ENCODE measurements at places on chromosomes 1 and 21.

- no peak for DNase-seq
Observed at GRCh38 chr1:8238141-8239038, 79.5 kb upstream of the SLC45A1 start.

GRCh38 chr1:171595324-171595723 is 26.7 kb upstream of the MYOCOS start:
- DNase-seq: no peak

- no peak for DNase-seq
Observed at GRCh38 chr1:37672136-37672870, 20.0 kb upstream of the CDCA8 start.

DNA sequence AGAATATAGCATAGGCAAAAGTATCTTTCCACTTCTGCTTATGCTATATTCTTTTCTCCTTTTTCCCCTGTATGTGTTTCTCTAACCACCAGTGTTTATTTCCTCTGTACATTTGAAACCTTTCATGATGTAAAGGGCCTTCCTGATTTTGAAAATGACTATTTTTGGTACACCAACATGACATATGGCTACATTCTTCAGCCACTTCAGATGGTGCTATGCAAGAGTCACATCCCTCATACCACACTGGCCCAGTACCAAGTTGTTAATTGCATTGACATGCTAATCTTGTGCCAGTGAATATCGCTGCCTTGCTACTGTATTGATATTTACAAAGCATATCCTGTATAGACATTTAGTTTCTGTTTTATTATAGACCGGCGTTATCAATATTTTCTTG is 408.7 kb downstream of the NCAM2 start:
- no peak for DNase-seq

GRCh38 chr1:96553811-96554210 is 167.8 kb upstream of the PTBP2 start:
- no peak for DNase-seq

DNA sequence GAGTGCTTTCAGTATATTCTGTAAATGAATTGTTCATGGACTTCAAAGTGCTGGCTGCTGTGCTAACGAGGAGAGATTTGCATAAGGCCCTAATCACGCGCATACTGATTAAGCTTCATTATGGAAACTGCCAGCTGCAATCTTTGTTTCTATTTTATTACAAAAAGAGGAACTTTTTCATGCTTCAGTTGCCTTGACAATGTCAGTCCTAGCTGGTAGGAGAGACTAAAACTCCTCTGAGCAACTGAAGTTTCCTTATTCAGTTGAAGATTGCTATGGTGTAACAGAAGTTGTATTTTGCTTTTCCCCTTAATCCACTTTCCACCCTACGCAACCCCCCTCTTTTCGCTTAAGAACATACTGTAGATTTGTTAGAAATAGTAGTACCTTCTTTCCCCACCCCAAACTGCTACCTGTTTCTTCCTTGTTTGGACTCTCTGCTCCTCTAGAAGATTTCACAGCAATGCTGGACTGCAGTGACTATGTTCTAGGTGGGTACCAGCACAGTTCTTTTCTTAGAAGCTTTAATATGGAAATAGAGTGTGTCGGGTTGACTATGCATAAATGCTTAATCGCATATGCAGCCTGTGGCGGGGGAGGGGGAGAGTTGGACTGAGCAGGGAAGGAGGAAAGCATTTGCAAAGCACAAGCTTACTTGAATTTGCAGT is 108.3 kb downstream of the POU2F1 start:
- DNase-seq: no peak

- no peak for DNase-seq
Observed at GRCh38 chr1:6071219-6071618, 25.5 kb downstream of the KCNAB2 start.

- DNase-seq: no peak
Observed at GRCh38 chr1:8597455-8597854, 220.0 kb downstream of the RERE start.

GRCh38 chr1:185823467-185823866 is 89.3 kb downstream of the HMCN1 start:
- no peak for DNase-seq

DNA sequence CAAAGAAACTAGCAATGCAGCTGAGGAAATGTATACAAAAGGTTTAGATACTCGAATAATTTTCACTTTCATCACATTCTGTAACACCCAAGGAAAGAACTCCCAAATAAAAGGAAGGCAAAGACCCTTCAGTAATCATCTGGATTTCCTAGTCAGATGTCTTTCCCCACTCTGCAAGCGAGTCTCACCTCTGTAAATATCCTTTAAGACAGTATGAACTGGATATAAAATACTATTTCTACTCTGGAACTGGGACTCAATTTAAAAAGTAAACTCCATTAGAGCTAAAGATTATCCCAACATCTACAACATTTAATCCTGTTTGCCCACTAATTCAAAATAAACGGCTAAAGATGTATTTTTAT is 27.0 kb downstream of the C2CD2 start:
- DNase-seq: no peak

GRCh38 chr1:31548534-31548906 is 27.8 kb upstream of the TINAGL1 start:
- DNase-seq: no peak

GRCh38 chr1:95197616-95198252 is 36.3 kb upstream of the RWDD3 start:
- no peak for DNase-seq

- DNase-seq: no peak
Observed at GRCh38 chr1:43238085-43238484, 31.7 kb upstream of the TMEM125 start.

- no peak for DNase-seq
Observed at GRCh38 chr1:9085306-9085940, 16.0 kb upstream of the SLC2A5 start.

GRCh38 chr21:31289702-31290101 is 54.4 kb downstream of the TIAM1 start:
- DNase-seq: no peak

DNA sequence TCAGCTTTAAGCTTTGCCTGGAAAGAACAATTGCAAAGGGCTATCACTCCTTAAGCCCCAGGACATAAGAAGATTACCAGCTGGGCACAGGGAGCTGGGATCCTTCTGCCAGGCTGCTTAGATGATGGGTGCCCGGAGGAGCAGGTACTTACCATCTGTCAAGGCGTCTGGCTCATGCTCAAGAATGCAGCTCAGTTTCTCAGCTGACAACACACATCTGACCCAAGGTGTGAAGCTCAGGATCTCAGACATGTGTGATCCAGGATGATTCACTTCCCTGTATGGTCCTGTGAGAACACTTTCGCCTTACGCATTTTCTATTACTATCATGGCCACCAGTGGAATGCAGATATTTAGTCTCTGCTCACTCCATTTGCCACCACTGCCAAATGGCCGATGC is 14.7 kb upstream of the DISC1 start:
- DNase-seq: no peak

GRCh38 chr1:185468626-185469025 is 151.6 kb upstream of the IVNS1ABP start:
- DNase-seq: no peak

DNA sequence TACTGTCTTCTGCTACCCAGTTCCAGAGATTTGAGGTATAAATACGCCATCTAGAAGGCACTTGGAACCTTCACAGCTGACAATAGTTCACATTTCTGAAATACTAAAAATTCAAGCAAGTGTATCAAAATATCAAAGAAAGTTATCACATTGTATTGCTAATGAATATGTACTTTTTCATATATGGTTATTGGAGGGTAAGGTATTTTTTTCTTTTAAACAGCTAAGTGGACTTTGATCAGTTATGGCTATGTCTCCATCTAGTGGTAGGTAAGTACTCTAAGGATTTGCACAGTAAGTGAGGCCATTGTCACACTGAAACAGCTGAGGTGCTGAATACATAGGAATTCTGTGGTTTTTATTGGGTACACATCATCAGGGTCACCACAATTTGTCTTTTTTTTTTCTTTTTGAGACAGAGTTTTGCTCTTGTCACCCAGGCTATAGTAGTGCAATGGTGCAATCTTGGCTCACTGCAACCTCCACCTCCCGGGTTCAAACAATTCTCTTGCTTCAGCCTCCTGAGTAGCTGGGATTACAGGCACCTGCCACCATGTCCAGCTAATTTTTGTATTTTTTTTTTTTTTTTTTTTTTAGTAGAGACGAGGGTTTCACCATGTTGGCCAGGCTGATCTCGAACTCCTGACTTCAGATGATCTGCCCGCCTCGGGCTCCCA is 49.1 kb upstream of the CR2 start:
- DNase-seq: peak; percentile 35

DNA sequence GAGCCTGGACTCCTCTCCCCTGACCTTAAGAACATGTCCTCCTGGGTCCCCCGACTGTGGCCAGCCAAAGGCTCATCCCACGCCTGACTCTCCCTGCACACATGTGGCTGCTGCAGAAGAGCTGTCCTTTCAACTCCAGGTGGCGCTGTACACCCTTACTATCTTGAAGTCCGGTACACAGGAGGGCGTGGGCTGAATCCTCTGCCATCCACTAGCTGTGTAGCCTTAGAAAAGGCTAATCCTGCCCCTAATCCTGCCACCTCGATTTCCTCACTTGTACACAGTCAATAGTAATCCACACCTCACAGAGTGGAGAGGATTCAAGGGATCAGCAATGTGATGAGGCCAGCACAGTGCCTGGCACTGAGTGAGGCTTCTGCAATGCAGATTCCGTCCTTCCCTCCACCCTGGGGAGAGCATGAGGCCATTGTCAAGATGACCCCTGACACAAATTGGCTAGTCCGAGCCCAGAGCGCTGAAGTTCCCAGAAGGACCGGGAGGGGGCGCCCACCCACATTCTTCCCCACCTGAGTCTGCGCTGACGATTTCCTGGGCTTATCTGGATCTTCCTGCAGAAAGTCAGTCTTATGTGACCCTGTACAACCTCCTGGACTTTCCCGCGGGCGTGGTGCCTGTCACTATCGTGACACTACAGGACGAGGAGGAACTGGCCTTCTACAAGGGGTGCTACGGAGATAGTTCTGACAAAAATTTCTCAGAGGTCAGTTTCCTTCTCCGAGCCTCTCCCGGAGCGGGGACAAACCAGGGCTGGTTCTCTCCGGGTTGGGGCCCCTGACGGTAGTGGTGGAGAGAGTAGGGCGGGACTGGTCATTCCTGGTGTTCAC is 47.1 kb upstream of the DMBX1 start:
- peak; percentile 38 for DNase-seq

Measured in AG09319 (cell line).